NCI-H446 (cell line): ENCODE measurements at places on chromosomes 12 and 14.

- no peak for DNase-seq
Observed at GRCh38 chr12:1104088-1104800, 113.2 kb downstream of the ERC1 start.

DNA sequence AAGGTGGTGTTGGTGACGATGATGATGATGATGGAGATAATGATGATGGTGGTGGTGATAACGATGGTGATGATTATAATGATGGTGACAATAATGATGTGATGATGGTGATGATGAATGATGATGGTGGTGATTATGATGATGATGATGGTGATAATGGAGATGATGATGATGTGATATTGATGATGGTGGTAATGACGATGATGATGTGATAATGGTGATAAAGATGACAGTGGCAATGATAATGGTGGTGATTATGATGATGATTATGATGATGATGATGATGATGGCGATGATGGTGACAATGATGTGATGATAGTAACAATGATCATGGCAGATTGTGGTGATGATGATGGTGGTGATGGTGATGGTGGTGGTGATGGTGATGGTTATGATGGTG, 518.0 kb downstream of the GLT1D1 start:
- no peak for DNase-seq

DNA sequence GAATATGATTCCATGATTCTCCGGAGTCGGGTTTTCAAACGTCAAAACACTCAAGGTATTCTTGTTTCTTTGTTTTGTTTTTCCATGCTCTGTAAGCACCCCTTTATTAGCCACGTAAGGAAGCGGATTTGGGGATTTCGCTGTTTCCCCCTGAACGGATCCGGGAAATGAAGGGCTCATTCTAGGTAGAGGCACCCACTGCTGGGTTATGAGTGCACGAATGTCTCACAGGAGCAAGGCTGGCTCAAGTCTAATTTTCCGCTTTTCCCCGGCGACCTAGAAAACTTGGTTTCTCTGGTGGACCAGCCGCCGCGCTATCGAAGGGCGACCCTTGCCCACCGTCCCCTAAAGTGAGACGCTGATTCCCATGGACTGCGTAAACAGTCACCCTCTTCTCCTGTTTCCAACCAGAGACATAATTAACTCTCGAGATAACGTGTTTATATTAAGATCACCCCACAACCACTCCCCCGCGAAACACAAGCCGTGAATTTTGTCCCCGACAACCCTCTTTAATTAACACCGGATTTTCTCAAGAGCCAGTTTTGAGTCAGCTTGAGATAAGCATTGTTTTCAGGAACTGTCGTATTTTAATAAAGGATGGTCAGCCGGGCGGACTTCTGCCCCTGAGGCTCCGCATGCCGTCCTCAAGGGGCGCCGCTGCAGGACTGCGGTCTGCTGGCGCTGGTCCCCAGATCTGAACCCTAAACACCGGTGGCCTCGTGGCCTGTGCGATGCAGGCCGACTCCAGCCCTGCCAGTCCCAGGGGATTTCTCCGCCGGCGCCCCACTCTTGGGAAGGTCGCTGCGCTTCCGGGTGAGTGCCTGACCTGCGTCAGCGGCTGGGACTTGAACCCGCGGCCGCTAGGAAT, 515 bp upstream of the ABCC9 start:
- no peak for DNase-seq

DNA sequence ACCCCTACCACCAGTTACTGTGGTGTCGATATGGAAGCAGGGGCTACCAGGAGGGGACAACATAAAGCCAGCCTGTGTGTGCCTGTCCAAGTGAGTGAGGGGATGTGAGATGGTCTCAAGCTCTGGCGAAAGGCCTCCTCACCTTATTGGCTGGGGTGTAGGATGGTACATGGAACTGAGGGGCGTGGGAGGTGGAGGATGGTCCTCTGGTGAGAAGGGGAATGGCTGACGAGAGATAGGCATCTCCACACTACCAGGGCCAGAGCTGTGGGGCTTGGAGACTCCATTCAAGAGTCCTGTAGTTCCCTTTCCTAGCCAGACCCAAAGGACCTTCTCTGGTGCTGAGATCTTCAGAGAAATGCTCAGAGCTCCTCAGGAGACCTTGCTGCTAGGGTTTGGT, 32.5 kb upstream of the COL2A1 start:
- no peak for DNase-seq

DNA sequence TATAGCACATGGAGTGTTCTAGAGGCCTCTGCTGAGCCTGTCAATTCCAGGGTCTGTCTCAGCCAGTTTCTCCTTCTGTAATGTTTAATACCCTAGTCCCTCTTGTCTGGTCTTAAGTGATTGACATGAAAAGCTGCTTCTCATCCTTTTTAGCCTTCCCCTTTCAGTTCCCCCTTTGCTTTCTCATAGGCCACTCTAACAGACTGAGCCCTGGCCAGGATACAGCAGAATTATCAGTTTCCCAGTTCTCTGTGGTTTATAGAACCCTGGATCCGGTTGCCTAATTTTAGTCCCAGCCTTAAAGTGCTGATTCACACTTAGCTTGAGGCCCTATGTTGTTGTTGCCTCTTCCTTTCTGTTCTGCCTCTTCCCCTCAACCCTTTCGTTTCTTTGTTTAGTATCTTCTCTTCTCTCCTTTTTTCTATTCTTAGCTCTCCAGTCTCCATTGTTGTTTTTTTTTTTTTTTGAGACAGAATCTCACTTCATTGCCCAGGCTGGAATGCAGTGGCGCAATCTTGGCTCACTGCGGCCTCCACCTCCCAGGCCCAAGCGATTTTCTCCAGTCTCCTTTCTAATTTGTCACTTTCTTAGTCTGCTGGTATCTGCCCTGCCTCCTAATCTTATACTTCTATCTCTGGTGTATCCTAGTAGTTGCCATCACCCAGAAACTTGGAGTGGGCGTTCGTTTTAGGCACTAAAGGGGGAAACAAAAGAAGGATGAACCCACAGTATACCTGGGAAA, 2.9 kb upstream of the BIN2 start:
- DNase-seq = no peak

- no peak for DNase-seq
Observed at GRCh38 chr14:51680031-51680430, 28.3 kb downstream of the FRMD6 start.

DNA sequence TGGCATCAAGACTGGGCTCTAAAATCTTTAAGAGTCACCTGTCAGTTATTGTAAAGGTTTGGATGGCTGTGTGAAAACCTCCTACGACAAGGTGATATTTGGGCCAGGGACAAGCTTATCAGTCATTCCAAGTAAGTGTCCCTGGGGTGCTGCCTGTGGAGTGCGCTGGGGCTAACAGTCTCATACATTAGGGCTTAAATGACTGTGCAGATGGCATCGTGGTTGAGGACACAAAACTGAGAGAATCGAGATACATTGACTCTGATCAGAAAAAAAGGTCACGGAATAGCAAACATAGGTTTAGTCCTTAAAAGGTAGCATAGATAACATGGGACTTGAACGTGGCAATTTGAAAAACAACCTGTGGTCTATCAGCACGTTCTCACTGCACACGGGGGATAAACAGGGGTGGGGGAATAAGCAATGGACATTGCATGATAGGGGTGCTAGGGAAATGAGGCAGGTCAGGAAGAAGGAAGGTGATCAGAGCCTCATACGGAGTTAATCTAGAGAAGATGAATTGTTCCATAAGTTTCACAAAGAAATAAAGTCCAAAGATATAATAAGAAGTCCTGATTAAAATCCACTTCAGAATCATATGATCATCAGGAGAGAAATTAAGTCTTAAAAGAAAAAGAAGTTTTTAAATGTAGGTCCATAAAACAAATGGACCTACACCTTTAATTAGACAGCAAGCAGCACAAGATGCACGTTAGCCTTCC, 100.3 kb downstream of the DAD1 start:
- DNase-seq = no peak

- DNase-seq = no peak
Observed at GRCh38 chr12:91364471-91365184, 182.0 kb upstream of the DCN start.

GRCh38 chr14:71647086-71647784, 285.0 kb upstream of the RGS6 start:
- DNase-seq = no peak

DNA sequence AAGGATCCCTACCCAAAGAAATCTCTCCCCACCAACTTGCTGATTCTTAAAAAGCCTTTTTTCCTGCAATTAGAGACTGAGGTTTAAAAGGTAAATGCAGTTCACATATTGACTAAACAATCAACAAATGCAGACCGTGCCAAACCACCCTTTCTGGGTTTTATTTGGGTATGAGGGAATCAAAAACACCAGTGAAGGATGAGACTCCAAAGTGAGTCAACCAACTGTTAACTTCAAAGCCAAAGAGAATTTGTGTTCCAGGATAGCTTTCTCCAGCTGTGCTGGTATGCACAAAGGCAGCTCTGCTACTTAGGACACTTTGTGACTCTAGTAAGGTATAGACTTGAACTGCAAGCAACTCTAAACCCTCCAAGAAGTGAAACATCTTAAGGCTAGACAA, 39.4 kb downstream of the RPS29 start:
- no peak for DNase-seq

DNA sequence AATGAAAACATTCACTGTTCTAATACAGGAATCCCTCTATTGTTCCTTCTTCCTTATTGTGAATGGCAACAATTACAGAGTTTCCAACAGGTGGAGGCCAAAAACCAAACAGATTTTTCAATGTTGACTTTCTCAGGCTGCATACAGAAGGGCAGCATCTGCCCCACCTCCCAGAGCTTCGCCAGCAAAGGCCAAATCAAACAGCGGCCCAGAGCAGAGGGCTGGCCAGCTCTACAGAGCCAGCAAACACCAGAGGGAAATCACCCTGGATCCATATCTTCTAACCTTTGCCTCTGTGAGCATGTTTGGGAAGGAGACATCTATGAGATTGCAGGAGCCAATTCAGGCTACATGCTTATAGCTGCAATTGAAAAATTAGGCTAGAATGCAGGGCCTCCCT, 4.4 kb upstream of the CRACR2A start:
- DNase-seq = no peak

DNA sequence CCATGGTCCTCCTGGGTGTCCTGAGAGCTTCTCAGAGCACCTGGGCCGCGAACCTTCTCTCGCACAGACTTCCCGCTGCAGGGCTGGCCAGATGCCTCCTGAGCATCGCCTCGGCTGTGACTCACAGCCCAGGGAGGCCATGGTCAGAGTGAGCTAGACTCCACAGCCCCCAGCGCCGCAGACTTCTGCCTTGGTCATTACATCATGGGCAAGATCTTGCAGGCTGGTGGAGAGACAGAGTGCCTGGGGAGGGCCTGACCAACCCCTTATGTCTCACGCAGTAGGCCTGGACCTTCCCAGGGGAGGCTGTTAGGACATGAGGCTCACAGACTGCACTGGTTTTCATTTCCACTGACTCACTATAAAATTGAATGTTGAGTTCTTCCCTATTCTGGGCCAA, 41.8 kb downstream of the SMOC1 start:
- DNase-seq = no peak

DNA sequence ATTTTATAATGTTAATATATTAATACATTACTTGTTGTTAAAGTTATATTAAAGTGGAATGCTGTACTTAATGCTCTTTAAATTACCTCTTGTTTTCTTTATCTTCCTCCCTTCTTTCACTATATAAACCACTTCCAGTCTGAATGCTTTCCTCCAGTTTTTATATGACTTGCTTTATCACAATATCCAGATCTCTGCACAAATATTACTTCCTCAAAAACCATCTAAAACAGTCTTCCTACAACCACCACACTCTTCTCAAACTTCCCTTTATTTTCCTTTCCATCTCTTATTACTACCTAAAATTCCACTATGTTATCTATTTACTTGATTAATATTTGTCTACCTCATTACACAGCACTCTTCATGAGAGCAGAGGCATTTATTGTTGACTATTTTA, 956.6 kb downstream of the LRFN5 start:
- DNase-seq = no peak

GRCh38 chr12:108586306-108586705, 11.6 kb downstream of the TMEM119 start:
- DNase-seq = no peak

- peak; percentile 13 for DNase-seq
Observed at GRCh38 chr12:63958876-63959580, 114.5 kb downstream of the SRGAP1 start.

GRCh38 chr12:80807640-80808288, 91.1 kb downstream of the MYF5 start:
- no peak for DNase-seq

DNA sequence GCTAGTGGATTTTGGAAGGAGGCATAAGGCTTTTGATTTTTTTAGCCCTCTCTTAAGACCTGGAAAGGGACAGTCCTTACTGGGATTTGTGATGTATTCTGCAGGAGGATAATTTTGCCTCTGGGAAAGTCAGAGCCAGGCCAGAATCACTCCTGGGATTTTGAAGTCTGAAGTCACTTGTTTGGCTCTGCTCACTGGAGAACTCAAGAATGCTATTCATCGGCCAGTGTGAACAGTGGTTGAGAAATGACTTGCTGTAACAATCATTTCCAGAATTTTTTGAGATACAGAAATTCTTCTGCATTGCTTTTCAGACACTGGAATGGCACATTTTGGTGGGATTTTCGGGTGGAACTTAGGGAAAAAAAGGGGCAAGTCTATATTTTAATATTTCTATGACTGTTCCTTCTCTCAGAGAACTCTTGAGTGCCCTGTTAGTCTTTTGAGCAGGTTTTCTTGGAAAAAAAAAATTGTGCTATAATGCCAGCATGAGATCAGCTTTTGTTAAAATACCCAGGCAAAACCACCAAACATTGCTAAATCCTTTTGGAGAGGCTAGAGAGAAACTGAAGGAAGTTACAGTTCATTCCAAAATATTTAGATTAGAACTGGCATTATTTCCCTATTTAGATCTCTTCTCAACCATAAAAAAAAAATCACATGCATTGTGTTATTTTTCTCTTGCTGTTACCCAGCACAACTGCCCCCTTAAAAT, 26.1 kb upstream of the BHLHE41 start:
- peak; percentile 1 for DNase-seq

GRCh38 chr12:119869720-119870119, 7.4 kb downstream of the CIT start:
- DNase-seq = peak; percentile 74

- DNase-seq = no peak
Observed at GRCh38 chr14:70808416-70809224, 693 bp downstream of the MAP3K9 start.

DNA sequence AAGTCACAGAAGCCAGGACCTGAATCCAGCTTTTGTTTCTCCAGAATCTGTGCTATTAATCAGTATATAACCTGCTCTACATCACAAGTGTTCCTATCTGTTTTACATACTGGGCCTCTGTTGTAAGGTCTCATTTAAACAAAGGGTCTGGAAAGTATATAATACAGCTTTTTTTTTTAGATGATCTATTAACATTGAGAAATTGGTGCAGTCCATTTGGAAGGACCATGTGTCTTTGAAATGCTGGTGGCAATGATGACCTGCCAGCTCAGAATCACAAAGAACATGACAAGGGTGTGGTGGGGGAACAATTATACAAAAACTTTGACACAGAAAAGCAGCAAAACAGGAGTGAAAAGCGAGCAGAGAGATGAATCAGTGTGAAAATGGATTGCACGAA, 164.6 kb downstream of the PPM1H start:
- DNase-seq = no peak
